ENCODE measurements at places on chromosomes 2 and 18. TPM values are rescaled to one million over a fixed set of nuclear protein-coding genes. Genes with fewer than 3 reads are reported as not detected.

CHRND gene
- polyA plus RNA-seq, result 130 TPM

- no peak for DNase-seq
These were observed 97.0 kb upstream of the PAPOLG start for GRCh38 chr2:60659026-60659425.

DNA sequence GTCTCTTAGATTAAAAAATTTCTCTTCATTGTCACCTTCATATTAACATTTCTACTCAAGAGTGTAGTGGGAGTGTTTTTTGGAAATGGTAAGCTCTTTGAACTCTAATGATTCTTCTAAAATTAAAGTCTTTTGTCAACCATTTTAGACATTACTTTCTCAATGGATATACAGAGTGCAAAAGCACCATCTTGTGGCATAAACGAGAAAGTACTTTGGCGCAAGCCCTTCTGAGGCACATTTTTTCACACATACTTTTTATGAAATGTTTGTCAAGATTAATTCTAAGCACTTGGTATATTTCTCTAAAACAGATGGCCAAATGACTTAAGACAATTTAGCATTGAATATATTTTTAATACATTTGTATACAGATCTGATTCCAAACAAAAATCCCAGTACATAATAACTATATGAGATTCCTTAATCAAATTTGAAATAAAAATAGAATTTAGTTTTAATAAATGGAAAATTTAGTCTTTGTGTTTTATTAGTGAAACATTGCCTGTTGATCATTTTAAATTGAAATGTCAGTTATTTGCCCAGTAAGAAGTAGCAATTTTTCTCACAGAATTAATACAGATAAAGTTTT lies 63.3 kb upstream of the GALNT5 start:
- DNase-seq, result peak; percentile 35

DNA sequence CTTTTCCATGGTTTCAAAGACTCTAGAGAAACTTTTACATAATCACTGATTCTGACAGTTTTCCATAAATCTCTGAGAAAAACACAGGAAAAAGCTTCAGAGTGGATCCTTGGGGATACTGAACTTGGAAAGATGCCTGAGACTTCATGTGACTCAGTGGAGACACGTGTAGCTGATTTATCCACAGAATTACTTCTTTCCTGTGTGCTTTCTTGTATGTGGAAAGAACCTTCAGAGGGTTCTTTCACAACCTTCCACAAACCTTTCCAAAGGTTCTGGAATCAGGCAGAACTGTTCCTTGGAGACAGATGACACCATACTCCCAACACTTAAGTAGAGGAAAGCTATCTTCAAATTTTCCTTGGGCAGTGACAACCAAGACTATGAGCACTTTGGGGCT lies 207.2 kb downstream of the RND3 start:
- DNase-seq, result peak; percentile 94
